Stimulated activated CD4-positive, alpha-beta T cell treated with anti-CD3 and anti-CD28 coated beads, Interleukin-2, amount 100 ng/mL, for 4 hours (primary cell): ENCODE measurements at places on chromosomes 2 and 18.
A peak's percentile ranks its signal among the peaks of the same experiment; 100 is the strongest.

DNA sequence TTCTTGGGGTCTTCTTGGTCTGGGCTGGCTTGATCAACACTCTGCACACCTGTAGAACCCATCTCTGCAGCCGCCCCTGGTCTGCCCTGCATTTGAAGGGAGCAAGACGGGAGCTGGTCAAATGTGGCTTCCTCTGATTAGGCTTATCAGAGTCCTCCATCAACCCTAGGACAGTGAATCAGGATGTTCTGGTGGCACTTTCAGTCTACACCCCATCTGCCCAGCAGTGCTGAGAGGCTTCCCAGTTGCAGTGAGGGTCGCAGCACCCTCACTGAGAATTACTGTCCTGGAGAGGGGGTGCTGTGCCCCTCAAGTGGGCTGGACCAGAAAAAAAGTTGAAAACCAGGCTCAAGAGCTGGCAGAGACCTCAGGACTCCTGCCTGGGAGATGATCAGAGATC, 152.9 kb downstream of the DYSF start:
- no peak for DNase-seq

DNA sequence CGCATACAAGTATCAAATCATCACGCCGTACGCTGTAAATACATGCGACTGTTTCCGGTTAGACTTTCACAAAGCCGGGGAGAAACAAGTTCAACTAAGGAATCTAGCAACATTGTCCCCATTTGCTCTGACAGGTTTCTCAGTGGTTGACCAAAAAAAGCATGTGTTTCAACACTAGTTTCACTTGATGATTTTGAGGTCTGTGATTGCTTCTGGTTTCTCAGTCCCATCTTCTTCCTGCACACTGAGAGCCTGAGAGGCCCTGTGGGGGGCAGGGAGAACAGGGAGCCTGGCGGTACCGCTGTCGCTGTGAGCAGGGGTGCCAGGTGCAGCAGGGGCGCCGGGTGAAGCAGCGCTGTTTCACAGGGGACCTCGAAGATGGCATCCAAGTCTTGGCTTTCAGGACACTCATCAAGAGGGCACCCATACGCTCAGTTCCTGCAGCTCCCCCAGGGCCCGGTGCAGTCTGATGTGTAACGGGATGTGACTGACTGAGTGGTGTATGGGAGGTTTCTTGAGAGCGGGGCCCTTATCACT, 270.9 kb downstream of the TWIST2 start:
- DNase-seq, result no peak

GRCh38 chr2:195737511-195738325, 80.7 kb downstream of the SLC39A10 start:
- no peak for DNase-seq

- no peak for DNase-seq
Observed at GRCh38 chr2:212711856-212712255, 173.3 kb upstream of the ERBB4 start.

DNA sequence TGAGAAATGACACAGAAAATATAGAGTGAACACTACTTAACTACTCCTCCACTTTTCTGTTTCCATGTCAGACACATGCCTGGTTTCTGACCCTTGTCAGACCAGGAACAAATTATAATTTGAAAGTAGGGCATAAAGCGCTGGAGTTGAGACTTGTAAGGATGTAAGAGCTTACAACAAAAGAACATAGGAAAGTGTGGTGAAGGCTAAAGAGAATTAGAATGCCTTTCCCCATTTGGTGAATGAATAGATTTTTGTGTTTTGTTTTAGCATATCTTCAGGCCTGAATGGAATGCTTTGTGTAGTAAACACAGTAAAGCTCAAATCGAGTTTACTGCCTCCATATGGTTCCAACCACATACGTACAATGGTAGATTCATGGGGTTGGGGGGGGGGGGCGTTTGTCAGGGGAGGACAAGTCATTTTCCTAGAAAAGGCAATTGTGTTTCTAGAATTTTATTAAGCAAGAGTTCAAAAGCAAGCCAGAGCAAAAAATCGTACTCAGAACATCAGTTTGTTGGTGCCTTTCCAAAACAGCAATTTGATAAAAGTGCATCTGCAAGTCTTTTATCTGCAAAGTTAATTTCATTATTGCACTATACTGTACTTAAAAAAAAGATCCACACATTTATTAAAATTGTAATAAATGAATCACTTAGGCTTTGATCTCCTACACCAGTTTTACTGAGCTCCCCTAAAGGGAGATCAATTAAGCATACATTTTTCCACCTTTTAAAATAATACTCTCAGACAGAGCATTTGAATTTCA, 30.9 kb downstream of the NRXN1 start:
- DNase-seq, result no peak

GRCh38 chr2:97645695-97646629, at the start of gene COX5B:
Gene COX5B (plus strand): TSS chr2:97646062. CDS start chr2:97646087, 25 bp downstream.
- peak; percentile 99 for DNase-seq

- no peak for DNase-seq
Observed at GRCh38 chr2:17373741-17374140, 144.5 kb downstream of the RAD51AP2 start.

DNA sequence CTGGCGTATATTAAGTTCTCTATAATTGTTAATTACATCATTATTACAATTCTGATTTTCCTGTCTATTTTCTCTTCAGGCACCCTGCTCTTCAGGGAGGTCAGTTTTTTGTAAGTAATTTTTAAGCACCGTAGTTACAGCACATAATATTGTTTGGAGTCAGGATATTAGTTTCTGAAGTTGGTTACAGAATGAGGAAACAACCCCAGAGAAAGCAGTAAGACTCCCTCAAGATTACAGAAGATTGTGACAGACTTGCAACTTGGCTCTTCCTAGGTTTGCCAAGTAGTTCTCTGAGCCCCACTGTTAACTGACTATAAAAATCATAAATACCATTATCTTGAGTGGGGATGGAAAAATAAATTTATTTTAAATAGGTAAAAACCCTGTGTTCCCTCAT, 921 bp downstream of the RPE start:
- no peak for DNase-seq

DNA sequence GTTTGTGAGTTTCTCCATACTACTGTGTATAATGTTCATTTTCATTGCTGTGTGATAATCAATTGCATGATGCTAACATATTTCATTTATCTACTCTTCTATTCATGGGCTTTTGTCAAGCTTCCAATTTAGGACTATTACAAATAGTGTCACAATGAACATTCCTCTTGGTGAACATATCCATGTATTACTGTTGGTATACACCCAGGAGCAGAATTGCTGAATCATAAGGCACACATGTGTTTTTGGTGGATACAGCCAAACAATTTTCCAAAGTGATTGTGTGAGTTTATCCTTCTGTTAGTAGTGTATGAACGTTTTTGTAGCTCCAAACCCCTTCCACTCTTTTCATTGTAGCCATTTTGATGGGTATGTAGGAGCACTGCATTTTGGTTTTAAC, 101.6 kb upstream of the COPS8 start:
- DNase-seq, result no peak

GRCh38 chr2:69581774-69582581, 61.6 kb downstream of the AAK1 start:
- DNase-seq, result no peak

DNA sequence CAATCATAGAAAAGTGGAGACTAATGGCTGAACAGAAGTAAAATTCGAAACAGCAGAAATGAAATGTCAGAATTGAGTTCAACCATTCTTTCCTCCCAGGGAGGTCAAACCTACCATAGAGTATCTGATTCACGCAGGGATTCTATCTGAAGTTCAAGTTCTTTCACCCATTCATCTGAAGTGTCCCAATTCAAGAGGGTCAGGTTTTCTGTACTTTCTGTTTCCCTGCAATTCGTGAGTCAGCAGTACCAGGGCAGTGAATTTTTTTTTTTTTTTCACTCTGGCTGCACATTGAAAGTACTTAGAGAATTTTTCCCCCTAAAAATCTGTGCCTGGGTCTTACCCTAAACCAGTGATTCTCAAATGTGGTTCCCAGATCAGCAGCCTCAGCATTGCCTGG, 40.9 kb upstream of the CCDC88A start:
- no peak for DNase-seq

DNA sequence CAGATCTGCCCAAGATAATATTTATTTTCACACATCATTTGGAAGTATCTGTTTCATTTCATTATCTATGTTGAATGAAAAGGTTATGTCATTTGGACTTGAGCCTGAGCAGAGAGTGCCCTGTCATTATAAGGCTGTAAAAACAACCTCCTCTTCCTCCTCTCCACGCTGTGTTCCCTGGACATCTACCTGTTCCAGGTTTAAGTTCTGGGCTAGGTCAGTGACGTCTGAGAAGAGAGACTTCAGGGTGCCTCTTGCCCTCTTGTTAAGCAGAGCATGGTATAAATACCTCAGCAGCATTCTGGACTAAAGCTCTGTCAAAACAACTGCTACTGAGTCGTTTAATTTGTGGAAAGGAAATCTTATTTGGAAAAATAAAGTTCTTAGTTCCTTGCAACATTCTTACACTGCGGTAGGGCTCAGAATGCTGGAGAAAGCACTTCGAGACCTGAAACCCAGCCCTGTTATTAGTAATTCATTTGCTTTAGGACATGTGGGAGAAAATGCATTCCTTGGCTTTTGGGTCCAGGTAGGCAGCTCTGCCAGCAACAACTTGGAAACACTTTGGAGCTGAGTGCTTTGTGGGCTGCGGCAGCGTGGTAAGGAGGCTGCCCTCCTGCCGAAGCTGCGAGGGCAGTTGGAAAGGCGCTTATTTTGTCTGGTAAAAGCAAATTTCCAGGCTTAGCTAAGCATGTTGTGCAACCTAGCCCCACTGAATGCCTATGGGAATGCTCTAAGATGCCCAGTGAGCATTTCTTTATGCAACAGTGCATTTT, 91.8 kb upstream of the NEDD4L start:
- no peak for DNase-seq

GRCh38 chr2:230329946-230330605, 3.1 kb downstream of the SP140L start:
- DNase-seq, result no peak

DNA sequence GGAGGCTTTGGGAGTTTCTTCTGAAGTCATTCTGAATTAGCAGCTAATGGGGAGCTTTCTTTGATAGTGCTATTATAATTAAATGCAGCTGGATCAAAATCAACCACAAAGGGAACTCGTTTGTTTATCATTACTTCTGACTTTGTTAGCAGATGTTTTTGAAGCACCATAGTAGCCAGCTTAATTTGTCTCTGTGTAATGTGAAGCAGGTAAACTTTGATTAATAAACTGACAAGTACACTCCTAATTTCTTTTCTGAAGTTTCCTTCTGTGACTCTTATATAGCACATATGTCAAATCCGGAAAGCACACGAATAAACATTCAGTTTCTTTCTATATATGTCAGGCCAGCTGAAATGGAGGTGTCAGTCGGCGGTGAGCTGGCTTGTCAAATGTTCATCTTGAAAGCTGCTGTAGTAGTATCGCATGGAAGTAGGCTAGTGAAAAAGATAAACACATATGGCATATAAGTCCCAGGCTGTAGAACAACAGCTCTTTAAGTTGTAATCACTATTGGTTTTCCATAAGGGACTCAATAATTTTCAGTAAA, 451.9 kb upstream of the ZEB2 start:
- no peak for DNase-seq
